Ovary (tissue), 10 donors: ENCODE measurements at places on chromosomes 1 and 21. TPM values are rescaled to one million over a fixed set of nuclear protein-coding genes. Genes with fewer than 3 reads are reported as not detected.

Gene PPP1R8
- total RNA-seq = 49.0 TPM

GRCh38 chr1:226135059-226135651, 51.4 kb downstream of the ACBD3 start:
- no peak overlapping the region for H3K27ac ChIP-seq
- no peak overlapping the region for H3K4me3 ChIP-seq
- no peaks in the 10 kb centered on the region for H3K27me3 ChIP-seq
- peaks cover 8% of the 10 kb centered on the region for H3K4me1 ChIP-seq
- no peak for DNase-seq

- H3K27me3 ChIP-seq = no peaks in the 10 kb centered on the region
- no peaks in the 10 kb centered on the region for H3K36me3 ChIP-seq
- DNase-seq = no peak
- no peak overlapping the region for H3K27ac ChIP-seq
- peaks cover 6% of the 10 kb centered on the region for H3K4me1 ChIP-seq
Observed at GRCh38 chr1:230270185-230270558, 156.0 kb downstream of the PGBD5 start.

DNA sequence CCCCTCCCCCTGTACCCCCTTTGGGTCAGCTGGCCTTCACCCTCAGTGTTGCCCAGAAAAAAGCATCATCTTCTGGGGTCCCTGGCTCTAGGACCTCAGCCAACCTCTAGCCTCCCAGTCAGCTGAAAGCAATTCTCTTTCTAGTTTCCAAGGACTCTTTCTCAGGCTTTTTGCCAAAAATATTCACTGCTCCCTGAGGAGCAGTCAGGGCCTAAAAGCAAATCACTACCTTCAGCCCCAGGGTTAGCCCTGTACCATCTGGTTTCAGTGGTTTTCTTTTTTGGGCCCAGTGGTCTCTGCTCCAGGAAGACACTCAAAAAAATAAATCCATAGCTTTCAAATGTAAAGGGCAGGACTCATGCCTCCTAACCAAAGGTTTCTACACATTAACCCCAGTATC, 3.1 kb upstream of the LMOD1 start:
- H3K27me3 ChIP-seq = no peaks in the 10 kb centered on the region
- no peak for DNase-seq
- H3K36me3 ChIP-seq = no peaks in the 10 kb centered on the region
- no peak overlapping the region for H3K4me3 ChIP-seq
- peaks cover 6% of the 10 kb centered on the region for H3K4me1 ChIP-seq

DNA sequence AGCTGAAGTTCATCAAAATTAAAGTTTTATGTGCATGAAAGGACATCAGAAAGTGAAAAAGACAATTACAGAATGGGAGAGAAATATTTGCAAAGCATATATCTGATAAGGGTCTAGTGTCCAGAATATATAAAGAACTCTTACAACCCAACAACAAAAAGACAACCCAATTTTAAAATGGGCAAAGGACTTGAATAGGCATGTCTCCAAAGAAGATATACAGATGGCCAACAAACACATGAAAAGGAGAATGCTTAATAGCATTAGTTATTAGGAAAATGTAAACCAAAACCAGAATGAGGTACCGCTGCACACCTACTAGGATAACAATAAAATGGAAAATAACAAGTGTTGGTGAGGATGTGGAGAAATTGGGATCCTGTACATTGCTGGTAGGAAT, 1.7 kb upstream of the PSEN2 start:
- H3K27ac ChIP-seq = no peak overlapping the region
- H3K36me3 ChIP-seq = no peaks in the 10 kb centered on the region
- H3K4me3 ChIP-seq = no peak overlapping the region
- H3K27me3 ChIP-seq = no peaks in the 10 kb centered on the region
- H3K4me1 ChIP-seq = peaks cover 11% of the 10 kb centered on the region

- no peak for DNase-seq
- H3K4me3 ChIP-seq = no peak overlapping the region
- no peaks in the 10 kb centered on the region for H3K36me3 ChIP-seq
- H3K4me1 ChIP-seq = peaks cover 2% of the 10 kb centered on the region
Observed at GRCh38 chr1:203174324-203174985, 1.2 kb downstream of the MYBPH start.

DNA sequence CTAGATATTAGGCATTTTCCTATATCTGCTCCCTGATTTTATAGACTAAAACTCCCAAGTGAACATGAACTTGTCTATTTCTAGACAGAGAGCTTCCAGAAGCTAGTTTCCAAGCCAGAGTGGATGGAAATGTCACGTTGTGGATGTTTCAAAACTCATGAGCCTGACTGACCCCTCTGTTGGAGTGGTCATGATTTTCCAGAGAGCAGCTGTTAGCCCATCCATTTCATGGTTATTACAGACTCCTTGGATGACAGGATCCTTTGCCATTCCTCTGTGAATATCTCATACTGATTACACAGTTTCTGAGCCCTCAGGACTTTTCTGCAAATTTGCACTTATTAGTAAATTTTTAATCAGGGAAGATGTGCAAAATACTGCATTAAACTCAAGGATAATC, 76.8 kb upstream of the ATF3 start:
- H3K27me3 ChIP-seq = no peaks in the 10 kb centered on the region
